Stimulated activated CD8-positive, alpha-beta memory T cell treated with anti-CD3 and anti-CD28 coated beads, Interleukin-15, amount 100 ng/mL, for 48 hours (primary cell): ENCODE measurements at places on chromosomes 5 and 9.

- DNase-seq = no peak
Observed at GRCh38 chr9:90964101-90965020, 162.7 kb downstream of the SYK start.

DNA sequence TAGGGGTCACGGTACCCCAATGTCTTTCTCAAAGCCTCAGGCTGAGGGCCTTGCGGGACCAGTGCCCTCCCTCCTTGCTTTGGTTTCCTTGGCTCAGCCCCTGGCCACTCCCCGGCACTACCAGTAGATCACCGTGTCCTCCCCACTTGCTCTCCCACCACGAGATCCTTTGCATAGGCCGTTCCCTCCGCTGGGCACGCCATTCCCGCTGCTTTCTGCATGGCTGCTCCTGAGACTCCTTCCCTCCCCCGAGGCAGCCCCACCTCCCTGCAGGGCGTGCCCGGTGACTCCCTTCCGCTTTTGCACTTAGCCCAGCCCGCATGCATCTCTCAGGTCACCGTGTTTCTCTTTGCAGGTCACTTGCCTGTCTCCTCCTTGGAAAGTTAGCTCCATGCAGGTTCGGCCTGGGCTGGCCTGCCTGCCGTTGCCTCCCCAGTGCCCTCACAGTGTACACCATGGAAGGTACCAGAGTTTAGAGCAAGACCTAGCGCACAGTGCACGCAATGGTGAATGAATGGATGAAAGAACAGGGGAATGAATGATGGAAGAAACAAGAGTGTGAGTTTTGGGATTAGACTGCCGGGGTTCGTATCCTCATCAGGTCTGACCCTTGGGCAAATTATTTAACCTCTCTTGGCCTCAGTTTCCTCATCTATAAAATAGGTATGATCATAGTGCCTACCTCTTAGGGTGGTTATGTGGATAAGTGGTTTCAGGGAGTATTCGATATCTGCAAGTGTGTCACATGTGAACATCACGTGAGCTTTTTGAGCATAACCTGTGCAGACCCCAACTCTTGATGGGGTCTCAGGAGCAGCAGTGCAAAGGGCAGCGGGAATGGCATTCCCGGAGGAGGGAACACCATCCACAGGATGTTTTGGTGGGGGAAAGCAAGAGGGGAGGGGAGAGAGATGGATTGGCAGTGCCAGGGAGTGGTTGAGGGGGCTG lies 214.3 kb downstream of the C9orf50 start:
- DNase-seq = no peak

GRCh38 chr5:139711067-139711905 lies 63.1 kb downstream of the CXXC5 start:
- DNase-seq = peak; percentile 40

DNA sequence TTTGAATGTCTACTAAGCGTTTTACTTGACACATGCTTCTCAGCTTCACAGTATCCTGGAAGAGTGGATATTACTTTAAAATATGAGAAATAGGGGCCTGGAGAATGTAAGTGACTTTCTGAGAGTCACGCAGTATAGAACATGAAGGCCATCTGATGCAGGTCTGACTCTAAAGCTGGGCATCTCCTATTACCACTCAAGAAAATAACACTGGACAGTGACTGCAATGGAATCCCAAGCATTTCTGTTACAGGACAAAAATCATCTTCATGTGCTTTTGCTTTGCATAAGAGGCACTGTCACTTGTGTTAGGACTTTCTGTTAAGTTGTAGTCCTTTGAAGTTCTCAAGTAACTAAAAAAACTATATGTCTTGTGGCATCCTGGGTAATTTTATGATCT lies 335.5 kb downstream of the FBXL7 start:
- DNase-seq = no peak

GRCh38 chr5:103375863-103376591 lies 117.5 kb downstream of the MACIR start:
- no peak for DNase-seq

DNA sequence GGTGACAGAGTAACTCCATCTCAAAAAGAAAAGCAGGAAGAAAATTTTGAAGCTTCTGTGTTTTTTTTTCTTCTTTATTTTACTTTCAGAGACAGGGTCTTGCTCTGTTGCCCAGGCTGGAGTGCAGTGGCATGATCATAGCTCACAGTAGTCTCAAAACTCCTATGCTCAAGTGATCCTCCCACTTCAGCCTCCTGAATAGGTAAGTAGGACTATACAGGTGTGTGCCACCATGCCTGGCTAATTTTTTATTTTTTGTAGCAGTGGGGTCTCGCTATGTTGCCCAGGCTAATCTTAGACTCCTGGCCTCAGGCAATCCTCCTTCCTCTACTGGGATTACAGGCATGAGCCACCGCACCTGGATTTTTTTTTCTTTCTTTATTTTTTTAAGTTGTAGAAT lies 10.1 kb upstream of the C5orf24 start:
- no peak for DNase-seq

GRCh38 chr5:9381464-9381863 lies 164.4 kb downstream of the SEMA5A start:
- no peak for DNase-seq

- no peak for DNase-seq
Observed at GRCh38 chr5:153704110-153704509, 213.6 kb downstream of the GRIA1 start.

GRCh38 chr5:124645396-124645795 lies 101.0 kb downstream of the ZNF608 start:
- DNase-seq = no peak

- DNase-seq = no peak
Observed at GRCh38 chr5:179408611-179409010, 63.4 kb upstream of the ADAMTS2 start.

GRCh38 chr5:5632678-5633077 lies 210.2 kb downstream of the ICE1 start:
- DNase-seq = no peak

DNA sequence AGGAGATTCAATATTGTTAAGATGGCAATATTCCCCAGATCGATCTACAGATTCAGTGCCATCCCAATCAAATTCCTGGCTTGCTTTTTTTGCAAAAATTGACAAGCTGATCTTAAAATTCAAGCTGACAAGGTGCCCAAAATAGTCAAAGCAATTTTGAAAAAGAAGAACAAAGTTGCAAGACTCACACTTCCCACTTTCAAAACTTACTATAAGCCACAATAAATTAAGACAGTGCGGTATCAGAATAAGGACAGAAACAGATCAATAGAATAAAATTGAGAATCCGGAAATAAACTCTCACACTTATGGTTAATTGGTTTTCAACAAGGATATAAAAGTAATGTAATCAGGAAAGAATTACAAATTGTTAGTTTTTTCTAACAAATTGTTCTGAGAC lies 97.1 kb downstream of the NRG2 start:
- no peak for DNase-seq
